ENCODE measurements at places on chromosomes 7 and 10.

DNA sequence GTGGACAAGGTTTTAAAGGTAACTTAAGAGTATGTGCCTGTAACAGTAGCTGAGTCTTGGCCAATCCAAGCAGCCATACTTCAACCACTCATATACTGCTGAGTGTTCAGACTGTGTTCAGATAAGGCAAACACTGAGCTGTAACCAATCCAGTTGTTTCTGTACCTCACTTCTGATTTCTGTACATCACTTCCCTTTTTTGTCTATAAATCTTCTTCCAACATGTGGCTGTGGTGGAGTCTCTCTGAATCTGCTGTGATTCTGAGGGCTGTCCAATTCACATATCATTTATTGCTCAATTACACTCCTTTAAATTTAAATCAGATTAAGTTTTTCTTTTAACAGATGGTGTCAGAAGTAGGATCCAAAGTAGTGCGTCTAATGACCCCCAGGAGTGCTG lies 149.5 kb upstream of the PHF14 start:
- no peak for DNase-seq

GRCh38 chr7:152176797-152177196 lies 151.3 kb downstream of the GALNT11 start:
- DNase-seq: no peak

- DNase-seq: no peak
Observed at GRCh38 chr10:130128922-130129321, 7.3 kb upstream of the GLRX3 start.

GRCh38 chr7:6294839-6295238 lies 22.4 kb upstream of the CYTH3 start:
- DNase-seq: no peak

- no peak for DNase-seq
Observed at GRCh38 chr10:25565570-25565969, 368.5 kb upstream of the MYO3A start.

DNA sequence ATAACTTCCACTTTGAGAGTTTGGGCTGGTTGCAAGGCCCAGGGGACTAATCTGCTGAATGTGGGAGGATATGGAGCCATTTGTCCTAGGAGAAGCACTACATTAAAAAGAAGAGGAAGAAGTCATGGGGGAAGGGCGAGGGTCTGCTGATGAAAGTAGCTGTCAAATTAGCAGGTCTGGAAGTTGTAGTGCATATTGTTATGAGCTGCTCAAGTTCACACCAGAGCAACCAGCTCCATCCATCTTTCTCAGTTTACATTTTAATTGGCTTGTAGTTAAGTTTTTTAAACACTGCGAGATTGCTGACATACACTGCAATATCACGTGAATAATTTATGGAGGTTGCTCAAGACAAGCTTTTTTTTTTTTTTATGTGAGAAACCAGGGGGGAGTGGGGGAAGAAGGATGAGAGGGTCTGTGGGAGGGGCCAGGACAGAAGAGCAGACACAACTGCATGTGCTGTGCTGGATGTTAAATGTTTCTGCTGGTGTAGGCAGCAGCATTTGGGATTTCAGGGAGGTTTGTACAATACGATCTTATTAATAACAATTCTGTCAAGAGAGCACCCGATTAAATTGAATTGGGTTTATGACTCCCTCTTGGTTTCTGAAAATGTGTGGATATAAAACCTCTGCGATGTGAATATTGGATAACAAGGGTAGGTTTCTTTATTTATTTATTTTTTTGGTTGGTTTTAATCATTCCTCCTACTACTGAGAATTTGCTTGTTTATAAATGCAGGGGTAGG lies 759.0 kb upstream of the GALNT17 start:
- no peak for DNase-seq

GRCh38 chr10:124641282-124642087 lies 102.7 kb downstream of the FAM53B start:
- peak; percentile 16 for DNase-seq

DNA sequence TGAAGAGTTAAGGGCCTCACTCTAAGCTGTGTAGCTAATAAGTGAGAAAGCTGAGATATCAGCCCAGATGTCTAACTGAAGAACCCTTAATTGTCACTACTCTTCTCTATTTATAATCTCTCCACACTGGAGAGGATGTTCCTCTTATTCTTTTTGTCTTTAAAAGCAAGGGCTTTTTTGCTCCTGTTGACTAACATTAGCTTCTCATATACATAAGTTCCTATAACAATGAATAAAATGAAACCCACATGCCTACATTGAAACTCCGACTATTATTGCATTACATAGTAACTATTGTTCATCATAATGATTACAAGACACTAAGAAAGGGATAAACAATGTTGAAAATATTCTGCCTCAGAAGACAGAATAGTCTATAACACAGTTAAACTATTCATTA lies 67.1 kb downstream of the GNAT3 start:
- DNase-seq: no peak

- no peak for DNase-seq
Observed at GRCh38 chr7:70734411-70734810, 397.5 kb upstream of the GALNT17 start.

DNA sequence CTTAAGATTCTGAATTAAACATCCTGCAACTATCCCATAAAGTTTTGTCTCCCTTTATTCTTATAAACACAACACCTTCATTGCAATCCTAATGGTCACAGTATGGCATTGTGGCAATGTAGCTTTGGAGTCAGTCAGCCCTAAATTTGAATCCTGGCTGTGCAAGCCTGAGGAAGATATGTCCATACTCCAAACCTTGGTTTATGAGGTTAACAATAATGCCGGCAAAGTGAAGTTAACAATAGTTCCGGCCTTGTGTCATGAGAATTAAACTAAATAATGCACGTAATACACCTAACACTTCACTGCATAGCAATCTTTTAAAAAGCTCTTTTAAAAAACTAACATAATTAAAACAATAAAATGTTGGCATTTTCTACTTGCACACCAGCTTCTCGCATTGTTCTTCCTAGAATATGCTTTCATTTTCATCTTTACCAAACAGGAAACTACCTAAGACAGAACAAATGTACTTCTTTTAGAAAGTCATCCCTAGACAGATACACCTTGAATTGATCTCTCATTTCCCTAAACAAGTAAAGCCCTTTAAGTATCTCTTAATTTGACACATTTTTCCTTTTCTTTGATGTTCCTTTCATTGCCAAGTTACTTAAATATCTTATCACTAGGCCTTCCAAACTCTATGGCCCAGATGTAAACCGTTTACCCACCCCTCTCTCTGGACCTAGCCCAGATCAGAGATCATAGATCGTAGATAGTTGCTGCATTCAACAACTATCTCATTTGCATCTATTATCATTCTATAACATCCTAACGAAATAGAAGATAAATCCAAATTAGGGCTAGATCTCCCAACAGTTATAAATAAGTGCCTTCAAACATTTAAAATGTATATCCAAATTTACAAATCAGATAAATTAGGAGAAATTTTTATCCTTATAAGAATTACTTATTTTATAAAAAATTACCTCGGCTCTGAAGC lies 66.7 kb downstream of the CREB3L2 start:
- DNase-seq: no peak

DNA sequence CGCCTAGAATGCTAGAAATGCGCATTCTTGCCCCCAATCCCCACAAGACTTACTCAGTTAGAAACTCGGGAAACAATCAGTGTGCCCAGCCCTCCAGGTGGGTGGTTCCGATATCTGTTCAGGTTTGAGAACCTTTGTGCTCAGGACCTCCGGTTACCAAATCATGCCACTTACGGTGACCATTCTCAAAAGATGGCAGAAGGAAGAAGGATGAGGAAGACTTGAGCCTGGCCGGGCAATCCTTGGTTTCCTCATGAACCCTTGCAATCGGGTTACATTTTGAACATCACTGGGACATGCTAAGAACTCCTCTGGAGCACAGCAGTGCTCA lies 52.1 kb downstream of the RBM17 start:
- DNase-seq: no peak

DNA sequence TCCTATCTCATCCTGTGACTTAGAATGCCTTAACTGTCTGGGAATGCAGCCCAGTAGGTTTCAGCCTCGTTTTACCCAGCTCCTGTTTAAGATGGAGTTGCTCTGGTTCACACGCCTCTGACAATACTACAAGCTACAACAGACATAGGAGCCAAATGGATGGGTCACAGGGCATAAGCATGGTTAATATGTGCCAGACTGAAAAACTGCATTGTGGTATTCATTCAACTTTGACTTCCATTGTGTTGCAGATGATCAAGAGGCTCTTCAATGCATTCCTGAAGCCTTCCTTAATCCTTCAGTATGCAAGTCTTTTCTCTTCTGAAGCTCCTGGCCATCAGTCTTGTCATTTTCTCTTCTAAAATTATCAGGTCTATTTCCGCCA lies 20.3 kb upstream of the RNF32 start:
- no peak for DNase-seq

DNA sequence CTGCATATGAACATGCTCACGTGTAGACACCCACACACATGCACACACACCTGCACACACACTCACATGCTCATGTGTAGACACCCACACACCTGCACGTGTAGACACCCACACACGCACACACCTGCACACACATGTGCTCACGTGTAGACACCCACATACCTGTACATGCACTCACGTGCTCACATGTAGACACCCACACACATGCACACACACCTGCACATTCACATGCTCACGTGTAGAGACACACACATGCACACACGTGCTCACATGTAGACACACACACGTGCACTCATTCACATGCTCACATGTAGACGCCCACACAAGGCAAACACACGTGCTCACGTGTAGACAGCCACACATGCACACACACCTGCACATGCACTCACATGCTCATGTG lies 275.8 kb downstream of the PTPRN2 start:
- no peak for DNase-seq

DNA sequence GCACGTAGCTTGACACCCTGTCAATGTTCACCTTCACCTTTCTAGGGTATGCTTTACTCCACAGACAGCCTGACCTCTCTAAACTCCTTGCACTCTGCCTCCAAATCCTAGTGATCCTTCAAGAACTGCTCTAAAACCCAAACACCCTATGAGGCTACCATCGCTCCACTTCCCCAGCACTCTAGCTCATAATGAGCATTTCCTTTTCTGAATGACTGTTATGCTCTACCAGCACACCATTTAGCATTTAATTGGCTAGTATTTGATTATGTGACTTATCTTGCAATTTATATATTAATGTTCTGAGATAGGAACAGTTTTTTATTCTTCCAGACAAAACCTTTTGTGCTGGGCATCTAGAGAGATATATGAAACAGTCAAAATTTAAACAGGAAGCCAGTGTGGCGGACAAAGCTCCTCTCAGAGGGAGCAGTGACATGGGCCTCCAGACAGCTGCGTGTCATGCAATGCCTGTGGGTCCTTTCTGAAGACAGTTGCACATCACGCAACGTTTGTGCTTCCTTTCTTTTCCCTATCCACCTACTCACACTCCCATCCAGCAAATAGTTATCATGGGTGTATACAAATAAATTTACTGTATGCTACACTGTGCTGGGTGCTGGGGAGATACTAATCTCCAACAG lies 86.3 kb downstream of the ALOX5 start:
- no peak for DNase-seq

DNA sequence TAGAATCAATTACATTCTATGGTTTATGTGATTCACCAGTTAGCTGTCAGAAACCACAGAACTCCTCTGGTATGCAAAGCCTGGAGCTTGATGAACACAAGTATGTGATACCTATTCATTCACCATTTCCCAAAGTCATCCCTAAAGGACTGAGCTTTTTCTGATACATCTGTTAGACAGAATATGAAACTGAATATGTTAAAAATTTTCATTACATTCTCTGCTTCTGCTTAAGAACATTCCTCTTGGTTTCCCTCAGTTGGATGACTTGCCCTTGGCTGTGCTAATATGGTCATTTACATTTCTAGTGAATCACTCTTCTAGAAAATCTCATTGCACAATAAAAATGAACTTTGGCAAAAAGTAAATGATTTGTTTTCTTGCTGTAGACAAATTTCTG lies 10.8 kb upstream of the PON1 start:
- DNase-seq: no peak

DNA sequence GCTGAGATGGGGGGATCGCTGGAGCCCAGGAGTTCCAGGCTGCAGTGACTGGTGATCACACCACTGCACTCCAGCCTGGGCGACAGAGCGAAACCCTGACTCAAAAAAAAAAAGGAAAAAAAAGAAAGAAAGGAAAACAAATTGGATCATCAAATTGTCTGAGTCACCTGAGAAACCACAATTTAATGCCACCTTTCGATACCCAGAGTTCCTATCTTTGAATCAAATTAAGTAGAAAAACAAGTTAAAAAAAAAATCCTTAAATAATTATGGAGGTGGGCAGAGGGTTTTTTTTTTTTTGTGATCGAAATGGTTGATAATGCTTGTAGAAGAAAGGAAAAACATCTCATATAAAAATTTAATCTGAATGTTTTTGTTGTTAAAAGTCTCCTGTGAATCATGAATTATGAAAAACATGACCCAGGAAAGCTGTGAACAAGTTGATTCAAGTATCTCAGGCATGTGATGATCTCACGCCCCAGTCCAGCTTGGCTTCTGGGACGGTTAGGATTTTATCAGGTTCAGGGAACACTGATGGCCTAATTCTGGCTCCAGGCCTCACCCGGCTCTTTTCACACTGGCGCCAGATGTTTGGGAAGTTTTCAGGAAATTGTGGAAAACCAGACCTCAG lies 25.3 kb upstream of the CUX1 start:
- DNase-seq: no peak

- DNase-seq: no peak
Observed at GRCh38 chr10:26944261-26944882, 83.6 kb upstream of the ABI1 start.

- DNase-seq: peak; percentile 25
Observed at GRCh38 chr10:14536241-14537213, 205.8 kb upstream of the FRMD4A start.

DNA sequence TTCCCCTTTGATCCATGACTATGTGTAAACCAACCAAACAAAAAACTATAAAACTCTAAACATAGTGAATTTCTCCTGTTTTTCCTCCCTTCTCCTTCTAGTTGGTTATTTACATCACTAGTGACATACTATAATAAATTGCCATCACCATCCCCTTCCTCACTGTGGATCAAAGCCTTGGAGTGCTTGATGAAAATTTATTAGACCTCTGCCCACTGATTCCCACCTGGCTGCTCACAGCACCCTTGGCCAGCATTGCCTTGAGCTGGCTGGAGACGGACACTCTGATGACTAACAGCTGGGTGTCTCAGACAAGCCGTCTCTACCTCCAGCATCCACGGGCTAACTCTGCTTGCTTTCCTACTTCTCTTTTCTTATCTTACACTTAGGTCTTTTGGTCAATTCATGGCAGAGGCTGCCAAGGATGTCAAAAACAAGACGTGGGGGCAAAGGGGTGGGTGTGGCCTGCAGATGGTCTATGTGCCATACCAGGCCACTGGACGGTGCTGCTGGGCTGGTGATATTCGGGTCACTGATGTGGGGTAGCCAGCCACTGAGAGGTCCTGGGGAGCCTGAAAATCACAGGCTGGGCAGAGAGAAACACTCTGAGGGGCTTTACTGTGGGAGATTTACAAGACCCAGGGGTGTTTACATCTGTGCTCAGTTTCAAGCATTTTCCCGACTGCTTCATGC lies 207.8 kb downstream of the TAX1BP1 start:
- DNase-seq: no peak

DNA sequence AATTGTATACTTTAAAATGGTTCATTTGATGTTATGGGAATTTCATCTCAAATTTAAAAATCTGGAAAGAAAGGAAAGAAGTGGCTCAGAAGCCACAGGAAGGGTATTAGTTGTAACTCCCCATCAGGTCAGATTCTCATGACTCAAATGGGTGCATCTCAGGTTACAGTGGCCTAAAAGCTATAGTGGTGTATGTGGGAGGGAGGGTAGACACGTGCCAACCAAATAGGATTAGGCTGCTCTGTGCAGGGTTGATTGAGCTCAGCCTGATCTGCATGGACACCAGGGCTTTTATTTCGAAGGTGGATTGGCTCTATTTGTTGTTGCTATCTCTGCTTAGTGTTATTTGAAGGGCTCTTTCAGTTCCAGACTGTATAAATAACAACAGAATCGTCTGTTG lies 121.5 kb upstream of the PRR15 start:
- DNase-seq: no peak

Measured in T-helper 2 cell (primary cell).